GM06990 (cell line): ENCODE measurements at places on chromosomes 4 and X.
A peak's percentile ranks its signal among the peaks of the same experiment; 100 is the strongest.

DNA sequence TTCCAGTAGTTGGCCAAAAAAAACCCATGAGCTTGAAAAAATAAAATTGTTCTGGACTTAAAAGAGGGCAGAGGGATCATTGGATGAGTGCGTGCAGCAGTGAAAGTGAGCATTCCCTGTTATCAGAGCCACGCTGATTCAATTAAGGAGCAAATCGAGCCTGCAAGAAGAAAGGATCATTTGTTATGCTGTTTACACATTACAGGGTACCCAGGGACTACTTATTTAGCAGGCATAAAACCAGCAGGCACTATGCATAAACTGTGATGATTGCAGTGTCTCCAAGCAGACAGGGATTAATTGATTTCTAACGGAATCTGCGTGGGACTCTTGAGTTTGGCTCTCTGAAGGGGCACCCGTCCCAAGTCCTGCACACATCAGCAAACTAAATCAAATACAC, 83.5 kb downstream of the SHOX start:
- no peak for DNase-seq

DNA sequence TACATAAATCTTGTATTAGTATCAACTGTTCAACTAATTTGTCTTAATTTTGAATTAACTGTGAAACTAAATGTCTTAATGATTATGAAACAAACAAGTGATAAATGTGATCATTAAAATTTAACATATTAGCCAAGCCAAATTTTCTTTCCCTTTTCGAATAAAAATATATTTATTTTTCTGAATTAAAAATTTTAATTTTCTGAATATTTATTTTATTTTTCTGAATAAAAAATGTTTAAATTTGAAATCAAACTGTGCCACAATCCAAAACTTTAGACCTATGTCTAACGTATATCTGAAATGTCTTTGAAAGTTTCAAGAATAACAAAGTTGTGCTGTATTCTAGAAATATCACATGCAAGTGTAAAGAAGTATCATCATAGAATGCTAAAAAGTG, 4.7 kb downstream of the GABRA2 start:
- no peak for DNase-seq

DNA sequence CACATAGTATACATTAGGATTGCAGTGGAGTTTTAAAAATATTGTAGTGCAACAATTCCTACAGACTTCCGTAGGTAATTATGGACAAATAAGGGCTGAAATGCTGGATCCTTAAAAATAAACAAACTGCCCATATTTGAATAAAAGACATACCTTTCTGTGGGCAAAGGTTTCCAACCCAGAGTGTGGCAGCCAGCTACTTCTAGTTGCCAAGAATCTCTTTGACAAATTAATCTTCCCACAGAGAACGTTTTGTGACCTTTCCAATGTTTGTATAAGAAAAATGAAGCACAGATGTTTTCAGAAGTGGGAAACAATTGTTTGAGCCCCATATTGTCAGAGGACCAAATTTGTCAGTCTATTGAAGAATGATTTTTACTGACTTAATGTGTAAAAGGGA, 21.1 kb downstream of the GRPR start:
- DNase-seq: no peak

- DNase-seq: no peak
These were observed 911.3 kb upstream of the LCORL start for GRCh38 chr4:18932730-18933339.

DNA sequence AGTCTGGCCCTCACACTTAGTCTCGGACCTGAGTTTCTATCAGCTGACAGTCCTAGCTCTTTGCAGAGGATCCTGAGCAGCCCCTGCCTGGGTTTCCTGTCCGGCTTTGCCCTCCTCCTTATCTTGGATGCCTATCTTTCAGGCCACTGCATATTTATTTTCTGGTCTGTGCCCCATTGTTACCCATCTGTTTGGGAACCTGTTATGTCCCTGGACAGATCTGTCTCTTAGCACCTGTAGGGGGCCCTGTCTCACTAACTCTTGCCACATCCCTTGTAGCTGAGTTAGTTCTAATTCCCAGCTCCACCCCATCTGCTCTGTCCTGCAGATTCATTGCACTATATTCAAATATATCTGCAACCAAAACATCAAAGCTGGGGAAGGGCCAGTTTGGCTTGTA, 514.9 kb upstream of the LCORL start:
- DNase-seq: no peak

DNA sequence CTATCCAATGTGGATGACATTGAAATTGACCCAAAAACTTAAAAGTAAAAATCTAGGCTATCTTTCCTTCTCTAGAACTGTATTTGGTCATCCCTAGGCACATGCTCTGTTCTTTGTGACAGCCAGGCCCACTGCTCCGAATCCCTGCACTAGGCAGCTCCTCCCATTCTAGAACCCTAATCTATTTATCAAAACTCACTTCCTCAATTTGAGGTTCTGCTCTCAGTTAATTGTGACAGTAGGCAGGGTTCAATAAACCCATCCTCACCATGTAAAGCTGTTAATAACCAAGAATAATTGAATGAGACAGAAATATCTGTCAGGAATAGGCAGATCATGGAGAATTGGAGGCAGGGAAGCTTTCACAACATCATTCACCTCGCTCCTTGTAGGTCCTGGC, 51.9 kb upstream of the IRF2 start:
- no peak for DNase-seq

DNA sequence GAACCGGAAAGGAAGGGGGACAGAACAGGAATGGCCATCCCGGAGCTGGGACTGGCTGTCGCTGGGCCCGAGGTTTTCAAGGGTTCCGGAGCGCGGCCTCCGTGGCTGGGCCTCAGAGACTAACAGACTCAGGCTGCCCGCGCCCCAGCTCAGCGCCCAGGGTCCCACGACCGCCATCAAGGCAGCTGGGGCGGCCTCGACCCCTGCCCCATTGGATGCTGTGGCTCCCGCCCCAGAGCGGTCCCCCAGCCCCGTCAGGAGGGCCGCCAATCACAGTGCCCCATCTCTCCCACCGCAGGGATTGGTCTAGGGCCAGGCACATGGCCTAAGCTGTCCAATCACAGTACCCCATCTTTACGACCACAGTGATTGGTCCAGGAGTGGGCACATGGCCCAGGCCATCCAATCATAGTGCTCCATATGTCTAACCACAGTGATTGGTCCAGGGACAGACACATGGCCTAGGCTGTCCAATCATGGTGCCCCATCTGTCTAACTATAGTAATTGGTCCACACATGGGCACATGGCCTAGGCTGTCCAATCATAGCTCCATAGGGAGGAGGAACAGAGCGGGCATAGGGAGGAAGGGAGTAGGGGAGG, 105.3 kb upstream of the NKX1-1 start:
- DNase-seq: no peak

DNA sequence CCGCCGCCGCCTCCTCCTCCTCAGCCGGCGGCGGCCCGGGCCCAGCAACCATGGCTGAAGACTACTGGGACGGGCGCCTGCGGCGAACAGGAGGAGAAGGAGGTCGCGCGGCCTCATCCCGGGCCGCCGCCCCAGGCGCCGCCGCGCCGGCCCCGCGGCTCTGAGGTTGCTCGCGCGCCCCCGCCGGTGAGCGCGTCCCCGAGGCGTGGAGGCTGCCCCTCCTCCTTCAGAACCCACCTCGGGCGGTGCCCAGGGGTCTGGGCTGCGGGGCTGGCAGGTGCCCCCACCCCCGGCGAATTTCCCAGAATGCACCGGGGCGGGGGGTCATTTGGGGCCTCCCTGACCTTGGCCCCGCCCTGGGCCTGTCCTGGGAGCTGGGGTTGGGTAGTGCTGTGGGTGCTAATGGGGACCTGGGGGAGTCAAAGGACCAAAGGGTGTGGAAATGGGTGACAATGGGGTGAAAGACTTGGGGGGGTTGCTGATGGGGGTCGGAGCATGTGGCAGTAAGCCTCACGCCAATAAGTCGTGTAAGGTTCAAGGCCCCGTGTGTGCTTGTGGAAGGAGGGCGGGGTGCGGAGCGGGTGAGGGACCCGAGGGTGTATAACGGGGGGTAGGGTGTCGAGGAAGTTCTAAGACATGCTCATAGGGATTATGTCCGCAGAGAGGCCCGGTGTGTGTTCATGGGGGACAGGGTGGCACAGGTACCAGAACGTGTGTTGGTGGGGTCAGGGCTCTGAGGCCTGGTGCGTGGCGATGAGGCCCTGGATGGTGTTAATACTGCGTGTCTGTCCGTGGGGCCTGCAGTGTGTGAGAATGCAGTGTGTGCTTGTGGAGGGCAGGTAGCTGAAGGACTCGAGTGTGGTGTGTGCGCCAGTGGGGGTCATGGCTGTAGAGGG, 687 bp downstream of the CDK16 start:
- peak; percentile 55 for DNase-seq

GRCh38 chr4:25800245-25800644, 62.5 kb downstream of the SEL1L3 start:
- DNase-seq: no peak

- DNase-seq: no peak
These were observed 38.2 kb downstream of the AFF1 start for GRCh38 chr4:86972997-86973396.

- no peak for DNase-seq
These were observed 41.0 kb downstream of the MTNR1A start for GRCh38 chr4:186514271-186514950.

- DNase-seq: no peak
These were observed 96.4 kb downstream of the LNX1 start for GRCh38 chr4:53494851-53495250.

DNA sequence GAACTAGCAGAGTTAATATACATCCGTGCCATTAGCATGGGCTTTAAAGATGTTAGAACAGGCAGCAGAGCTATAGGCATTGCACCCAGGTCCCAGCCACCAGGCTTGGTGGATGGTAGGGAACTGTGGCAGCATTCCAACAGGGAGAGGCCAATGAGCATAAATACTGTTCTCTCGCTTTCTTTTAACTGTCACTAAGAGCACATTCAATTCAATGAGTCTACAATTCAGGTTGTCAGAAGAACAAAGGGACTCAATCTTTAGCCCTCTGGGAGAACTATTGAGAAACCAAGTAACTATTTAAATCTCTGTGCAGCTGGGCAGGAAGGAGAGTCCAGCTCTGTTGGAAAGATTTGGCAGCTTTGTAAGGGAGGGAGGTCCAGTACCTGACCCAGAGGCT, 165.6 kb downstream of the CHIC1 start:
- no peak for DNase-seq

GRCh38 chrX:47467106-47467505, 15.9 kb downstream of the ZNF41 start:
- DNase-seq: no peak

- no peak for DNase-seq
These were observed 243.9 kb upstream of the SPANXN1 start for GRCh38 chrX:145003443-145003842.

GRCh38 chr4:76188149-76188548, 25.5 kb downstream of the SCARB2 start:
- DNase-seq: no peak

DNA sequence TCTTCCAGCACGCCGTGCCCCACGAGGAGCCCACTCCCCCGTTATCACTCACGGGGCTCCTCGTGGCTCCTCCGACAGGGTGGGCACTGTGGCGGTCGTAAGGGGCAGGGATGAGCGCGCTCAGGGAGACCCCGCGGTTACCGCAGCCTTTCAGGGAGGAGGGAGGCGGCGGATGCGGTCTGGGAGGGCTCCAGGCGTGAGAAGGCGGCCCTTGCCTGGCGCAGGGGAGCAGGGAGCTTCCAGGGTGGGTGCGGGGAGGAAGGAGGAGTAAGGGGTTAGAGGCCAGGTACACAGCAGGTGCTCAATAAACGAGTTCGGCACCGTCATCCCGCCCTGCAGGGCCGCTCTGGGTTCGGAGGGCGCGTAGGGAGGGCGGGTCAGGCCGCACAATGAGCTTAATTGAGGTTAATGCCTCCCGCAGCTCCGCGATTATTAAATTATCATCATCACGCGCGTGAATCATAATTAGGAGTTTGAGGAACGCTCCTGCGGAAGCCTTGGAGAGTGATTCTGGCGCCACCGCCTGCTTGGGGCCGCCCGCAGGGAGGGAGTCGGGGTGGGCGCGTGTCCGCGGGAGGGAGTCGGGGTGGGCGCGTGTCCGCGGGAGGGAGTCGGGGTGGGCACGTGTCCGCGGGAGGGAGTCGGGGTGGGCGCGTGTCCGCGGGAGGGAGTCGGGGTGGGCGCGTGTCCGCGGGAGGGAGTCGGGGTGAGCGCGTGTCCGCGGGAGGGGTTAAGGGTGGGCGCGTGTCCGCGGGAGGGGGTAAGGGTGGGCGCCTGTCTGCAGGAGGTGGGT, 7.6 kb upstream of the NKX1-1 start:
- no peak for DNase-seq

- DNase-seq: no peak
These were observed 43.2 kb downstream of the ELF4 start for GRCh38 chrX:130066975-130067615.

DNA sequence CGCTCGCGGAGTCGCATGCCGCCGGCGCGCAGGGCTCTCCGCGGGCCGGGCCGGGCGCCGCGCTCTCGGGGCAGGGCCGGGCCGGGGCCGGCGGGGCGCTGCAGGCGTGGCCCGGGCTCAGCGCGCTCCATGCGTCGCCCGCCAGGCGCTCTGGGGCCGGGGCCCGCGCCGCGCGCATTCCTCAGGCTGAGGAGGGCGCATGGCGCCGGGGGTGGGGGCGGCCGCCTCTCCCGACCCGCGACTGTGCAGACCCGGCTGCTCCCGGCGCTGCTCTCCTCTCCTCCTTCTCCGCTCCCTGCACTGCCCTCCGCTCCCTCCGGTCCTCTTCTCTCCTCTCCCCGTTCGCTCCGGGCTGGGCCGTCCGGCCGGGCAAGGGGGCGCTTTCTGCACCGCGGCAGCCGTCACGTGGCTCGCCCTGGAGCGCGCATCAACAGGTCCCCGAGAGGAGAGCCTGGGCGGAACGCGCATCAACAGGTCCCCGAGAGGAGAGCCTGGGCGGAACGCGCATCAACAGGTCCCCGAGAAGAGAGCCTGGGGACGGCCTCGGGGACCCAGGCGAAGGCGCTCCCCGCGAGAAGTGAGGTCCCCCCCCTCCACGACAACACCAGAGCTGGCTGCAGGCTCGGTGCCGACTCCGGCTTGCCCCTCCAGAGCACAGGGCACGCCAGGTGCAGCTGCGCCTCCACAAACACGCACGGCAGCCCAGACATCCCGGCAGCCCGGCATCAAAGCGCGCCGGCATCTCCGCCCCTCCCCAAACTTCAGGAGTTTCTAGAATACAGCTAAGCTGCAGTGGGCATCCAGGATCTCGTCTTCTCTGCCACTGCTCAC, 12.9 kb downstream of the PPP2R3B start:
- DNase-seq: peak; percentile 48

- no peak for DNase-seq
These were observed 58.1 kb upstream of the ADRA2C start for GRCh38 chr4:3708103-3708510.

GRCh38 chrX:136255541-136255940, 4.3 kb upstream of the MAP7D3 start:
- DNase-seq: no peak

GRCh38 chrX:30468471-30468870, 109.1 kb downstream of the TASL start:
- no peak for DNase-seq

- DNase-seq: no peak
These were observed 52.8 kb downstream of the GPRIN3 start for GRCh38 chr4:89254847-89255246.

- no peak for DNase-seq
These were observed 218.6 kb downstream of the DCAF12L2 start for GRCh38 chrX:125947501-125947900.
